ENCODE measurements at places on chromosomes 4 and X.

GRCh38 chrX:110363244-110363643, 4.6 kb downstream of the RTL9 start:
- no peak for DNase-seq

DNA sequence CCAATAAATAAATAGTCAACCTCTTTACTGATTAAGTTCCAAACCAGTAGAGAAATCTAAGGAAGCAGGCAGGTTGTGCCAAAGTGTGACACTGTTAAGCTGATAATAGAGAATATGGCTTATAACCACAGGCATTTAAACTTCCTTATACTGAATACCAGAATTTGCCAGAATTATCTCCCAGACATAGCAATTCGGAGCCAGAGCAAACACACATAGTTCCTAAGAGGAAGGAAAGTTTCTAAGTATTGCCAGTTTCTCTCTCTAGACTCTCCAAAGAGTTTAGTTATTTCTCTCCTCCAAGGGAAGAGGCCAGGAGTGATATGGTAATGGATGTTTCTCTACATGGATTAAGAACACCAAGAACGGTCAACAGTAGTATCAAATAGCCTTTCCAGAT, 191.7 kb upstream of the CPEB2 start:
- DNase-seq, result no peak

DNA sequence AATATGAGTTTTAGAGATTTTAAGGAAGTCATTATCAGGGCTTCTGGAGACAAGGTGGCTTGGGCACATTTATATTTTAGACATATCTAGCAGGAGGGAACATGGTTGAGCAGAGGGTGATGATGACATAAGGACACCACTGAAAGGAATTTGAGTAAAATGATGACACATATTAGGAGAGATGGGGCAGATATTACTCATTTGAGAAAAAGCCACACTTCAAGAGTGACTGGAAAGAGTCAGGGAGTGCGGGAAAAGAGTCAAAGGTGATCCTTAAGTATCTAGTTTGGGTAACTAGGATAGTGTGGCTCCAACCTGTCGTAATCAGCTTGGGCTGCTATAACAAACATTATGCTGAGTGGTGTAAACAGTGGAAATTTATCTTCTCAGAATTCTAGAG, 377.7 kb downstream of the PACRGL start:
- DNase-seq, result no peak

- DNase-seq, result no peak
Observed at GRCh38 chrX:109843963-109844751, 111.1 kb upstream of the ACSL4 start.

DNA sequence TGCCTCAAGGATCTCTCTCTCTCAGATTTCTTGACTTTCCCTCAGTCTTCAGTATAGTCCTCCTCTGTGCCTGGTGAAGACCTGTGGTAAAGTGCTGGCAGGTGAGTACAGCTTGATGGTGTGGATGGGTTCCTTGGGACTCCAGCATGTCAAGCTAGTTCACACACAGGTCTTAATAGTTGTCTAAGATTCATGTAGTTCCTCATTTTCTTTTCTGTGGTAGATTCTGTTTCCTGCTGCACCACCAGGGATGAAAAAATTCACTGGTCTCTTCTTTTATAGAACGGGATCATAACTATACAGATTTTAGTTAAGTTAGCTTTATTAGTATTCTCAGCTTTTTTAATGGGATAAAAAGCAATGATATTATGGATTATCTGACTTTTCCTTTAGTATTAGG, 32.5 kb upstream of the PAQR3 start:
- no peak for DNase-seq

GRCh38 chr4:149202117-149202516, 613.5 kb downstream of the IQCM start:
- DNase-seq, result no peak

- DNase-seq, result no peak
Observed at GRCh38 chr4:102551958-102552565, 50.9 kb downstream of the NFKB1 start.

- no peak for DNase-seq
Observed at GRCh38 chr4:24262084-24262483, 322.3 kb downstream of the DHX15 start.

DNA sequence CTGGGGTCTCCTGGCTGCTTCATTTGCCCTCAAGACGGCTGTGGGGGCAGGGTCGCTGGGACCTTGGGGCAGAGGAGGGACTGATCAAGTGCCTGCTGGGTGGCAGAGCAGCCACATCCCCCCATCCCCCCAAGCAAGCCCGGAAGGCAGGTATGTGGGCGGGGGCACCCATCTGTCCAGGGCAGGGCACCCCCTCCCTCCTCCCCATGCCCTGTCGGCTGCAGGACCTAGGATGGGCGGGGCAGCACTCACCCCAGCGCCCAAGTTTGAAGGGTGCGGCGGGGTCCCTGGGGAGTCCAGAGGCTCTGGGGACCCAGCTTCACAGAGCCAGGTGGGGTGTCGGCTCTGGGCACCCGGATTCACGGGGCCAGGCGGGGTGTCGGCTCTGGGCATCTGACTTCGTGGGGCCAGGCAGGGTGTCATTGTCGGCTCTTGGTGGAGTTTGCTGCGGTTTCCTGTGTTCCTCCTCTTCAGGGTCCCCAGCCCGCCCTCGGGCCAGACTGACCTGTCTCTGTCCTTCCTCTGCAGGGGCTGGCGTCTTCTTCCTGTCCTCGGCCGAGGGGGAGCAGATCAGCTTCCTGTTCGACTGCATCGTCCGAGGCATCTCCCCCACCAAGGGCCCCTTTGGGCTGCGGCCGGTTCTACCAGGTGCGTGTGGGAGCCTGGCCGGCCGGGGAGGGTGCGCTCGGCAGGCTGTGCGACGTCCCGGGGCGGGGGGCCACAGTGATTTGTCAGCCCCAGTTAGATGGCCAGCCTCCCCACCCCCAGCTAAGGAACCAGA, 22.1 kb downstream of the DOK7 start:
- no peak for DNase-seq

DNA sequence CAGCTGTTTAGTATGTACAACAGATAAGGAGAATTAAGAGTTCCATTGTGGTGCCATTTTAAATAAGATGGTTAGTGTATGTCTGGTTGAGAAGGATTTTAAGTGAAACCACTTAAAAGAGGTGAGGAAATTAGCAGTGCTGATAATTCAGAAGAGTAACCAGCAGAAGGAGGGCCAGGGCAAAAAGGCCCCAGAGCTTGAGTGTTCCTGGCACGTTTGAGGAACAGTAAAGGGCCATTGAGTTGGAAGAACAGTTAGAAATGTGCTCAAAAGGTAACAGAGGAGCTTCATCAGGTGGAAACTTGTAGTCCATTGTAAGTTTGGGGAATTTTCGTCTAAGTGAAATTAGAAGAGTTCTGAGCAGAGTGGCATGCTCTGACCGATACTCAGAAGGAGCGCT, 606.2 kb upstream of the ZFP42 start:
- DNase-seq, result no peak

GRCh38 chr4:150038335-150039076, 39.7 kb upstream of the DCLK2 start:
- DNase-seq, result no peak

- no peak for DNase-seq
Observed at GRCh38 chr4:84792366-84793301, 173.9 kb downstream of the WDFY3 start.

DNA sequence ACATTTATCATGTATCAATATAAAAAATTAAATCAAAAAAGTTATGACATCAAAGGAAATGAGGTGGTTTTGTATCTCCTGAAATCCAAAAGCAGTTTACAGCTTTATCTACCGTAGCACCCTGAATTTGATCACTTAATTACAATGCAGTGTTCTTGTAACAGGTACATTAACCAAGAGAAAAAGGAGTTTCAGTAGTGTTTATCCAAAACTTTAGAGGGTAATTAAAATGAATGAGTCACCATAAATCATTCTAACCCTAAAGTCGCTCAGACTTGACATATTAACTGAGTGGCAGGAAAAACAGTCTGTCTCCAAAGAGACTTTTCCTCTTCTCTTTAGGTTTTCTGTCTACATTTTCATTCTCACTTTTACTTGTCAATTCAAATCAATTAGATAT, 907.6 kb upstream of the EPHA5 start:
- no peak for DNase-seq

- no peak for DNase-seq
Observed at GRCh38 chr4:124711471-124712371, 811 bp downstream of the ANKRD50 start.

GRCh38 chr4:123396307-123397143, at the start of gene SPRY1:
TSS of gene SPRY1 (plus strand) at chr4:123396795. CDS start at chr4:123401592, 4,797 bp downstream.
- DNase-seq, result peak; percentile 72

- no peak for DNase-seq
Observed at GRCh38 chr4:4422856-4423499, 36.1 kb downstream of the NSG1 start.

- DNase-seq, result no peak
Observed at GRCh38 chr4:166655231-166655630, 579.1 kb downstream of the SPOCK3 start.

GRCh38 chr4:6273661-6273990, 4.0 kb downstream of the WFS1 start:
- no peak for DNase-seq

- DNase-seq, result no peak
Observed at GRCh38 chr4:57249083-57249482, 138.9 kb upstream of the IGFBP7 start.

DNA sequence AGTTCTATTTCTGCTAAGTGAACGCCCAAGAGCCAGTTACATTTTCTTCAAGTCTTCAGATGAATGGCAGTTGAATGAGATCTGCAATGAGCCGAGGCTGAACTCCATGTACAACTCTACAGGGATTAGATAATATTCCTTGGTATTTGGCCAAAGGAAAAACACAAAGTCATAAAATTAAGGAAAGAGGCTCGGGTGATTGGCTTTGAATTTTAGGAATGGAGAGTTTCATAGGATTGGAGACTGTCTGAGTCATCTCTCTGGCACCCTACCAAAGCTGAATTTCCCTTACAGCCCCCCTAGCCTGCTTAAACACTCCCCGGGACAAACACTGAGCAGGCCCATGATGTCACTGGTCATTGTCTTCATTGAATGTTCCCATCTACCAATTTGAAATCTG, 188.0 kb upstream of the C1QTNF7 start:
- DNase-seq, result no peak

DNA sequence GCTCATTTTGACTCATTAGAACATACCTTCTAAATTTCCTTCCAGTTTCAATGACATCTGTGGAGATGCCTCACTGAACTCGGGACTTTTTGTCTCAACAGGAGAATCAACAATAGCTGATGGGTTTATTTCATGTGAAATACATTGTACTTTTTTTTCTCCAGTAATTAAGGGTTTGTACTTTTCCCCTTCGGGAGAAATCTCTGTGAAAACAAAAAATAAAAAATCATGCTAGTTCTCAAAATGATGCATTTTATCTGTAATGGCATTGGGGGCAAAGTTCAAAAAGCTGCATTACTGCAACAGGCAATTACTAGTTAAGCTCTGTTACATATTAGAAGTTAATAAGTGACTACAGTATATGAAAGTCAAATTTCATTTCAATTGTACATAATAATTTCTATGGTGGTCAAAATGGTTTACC, 167.3 kb upstream of the SH3RF1 start:
- DNase-seq, result no peak

DNA sequence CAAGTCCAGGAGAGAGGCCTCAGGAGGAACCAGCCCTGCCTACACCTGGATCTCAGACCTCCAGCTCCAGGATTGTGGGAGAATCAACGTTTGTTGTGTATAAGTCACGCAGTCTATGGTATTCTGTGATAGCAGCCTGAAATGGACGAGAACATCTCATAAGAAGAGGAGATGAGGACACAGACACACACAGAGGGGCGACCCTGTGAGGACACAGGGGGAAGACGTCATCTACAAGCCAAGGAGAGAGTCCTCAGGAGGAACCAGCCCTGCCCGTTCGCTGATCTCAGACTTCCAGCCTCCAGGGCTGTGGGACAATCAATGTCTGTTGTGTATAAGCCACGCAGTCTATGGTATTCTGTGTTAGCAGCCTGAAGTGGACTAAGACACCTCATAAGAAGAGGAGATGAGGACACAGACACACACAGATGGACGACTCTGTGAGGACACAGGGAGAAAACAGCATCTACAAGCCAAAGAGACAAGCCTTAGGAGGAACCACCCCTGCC, 20.3 kb downstream of the P2RY8 start:
- no peak for DNase-seq

DNA sequence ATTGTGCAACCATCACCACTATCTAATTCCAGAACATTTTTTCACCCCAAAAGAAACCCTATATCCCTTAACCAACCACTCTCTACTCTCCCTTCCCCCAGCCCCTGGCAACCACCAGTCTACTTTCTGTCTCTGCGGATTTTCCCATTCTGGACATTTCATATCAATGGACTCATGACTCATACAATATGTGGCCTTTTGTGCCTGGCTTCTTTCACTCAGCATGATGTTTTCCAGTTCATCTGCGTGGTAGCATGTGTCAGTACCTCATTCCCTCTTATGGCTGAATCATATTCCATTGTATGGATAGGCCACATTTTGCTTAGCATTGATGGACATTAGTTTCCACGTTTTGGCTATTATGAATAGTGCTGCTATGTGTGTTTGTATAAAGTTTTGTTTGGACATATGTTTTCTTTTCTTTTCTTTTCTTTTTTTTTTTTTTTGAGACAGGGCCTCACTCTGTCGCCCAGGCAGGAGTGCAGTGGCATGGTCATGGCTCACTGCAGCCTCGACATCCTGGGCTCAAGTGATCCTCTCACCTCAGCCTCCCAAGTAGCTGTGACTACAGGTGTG, 335.4 kb downstream of the BCOR start:
- no peak for DNase-seq

GRCh38 chrX:71366674-71367256, 608 bp downstream of the TAF1 start:
- no peak for DNase-seq

- no peak for DNase-seq
Observed at GRCh38 chr4:71460371-71460770, 121.6 kb downstream of the SLC4A4 start.

DNA sequence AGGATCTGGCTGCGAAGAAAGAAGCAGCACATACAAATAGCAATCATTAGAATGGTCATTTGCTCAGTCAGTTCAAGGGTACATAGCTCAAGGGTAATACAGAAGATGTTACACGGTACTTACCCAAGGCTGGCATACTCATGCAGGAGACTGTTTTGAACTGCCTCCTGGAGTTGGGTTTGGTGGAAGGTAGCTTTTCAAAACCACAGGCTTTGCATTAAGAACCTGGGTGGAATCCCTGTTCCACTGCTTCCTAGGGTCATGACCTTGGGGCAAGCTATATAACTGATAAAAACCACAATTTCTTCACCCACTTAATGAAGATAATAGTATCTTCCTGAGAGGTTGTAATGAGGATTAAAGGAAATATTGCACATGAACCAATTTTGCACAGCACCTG, 36.5 kb downstream of the TBC1D9 start:
- DNase-seq, result no peak

DNA sequence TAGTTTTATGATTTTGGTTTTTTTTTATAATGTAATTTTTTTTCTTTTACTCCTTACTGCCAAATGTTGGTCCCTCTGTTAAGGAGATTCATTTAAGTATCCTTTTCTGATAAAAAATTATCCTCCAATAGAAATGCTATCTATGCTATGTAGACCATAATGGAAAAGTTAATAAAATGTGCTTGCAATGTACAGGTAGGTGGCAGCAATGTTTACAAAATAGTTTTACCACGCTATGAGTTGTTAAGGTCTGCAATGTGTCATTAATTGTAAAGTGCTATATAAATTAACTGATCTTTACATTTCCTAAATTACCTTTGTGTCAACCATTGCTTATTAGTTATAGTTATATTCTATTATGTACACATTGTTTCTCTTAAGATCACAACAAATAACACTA, 3.8 kb upstream of the CENPC start:
- no peak for DNase-seq
